Lower leg skin (tissue), 4 donors: ENCODE measurements at places on chromosomes 4 and X. TPM values are rescaled to one million over a fixed set of nuclear protein-coding genes. Genes with fewer than 3 reads are reported as not detected.

DNA sequence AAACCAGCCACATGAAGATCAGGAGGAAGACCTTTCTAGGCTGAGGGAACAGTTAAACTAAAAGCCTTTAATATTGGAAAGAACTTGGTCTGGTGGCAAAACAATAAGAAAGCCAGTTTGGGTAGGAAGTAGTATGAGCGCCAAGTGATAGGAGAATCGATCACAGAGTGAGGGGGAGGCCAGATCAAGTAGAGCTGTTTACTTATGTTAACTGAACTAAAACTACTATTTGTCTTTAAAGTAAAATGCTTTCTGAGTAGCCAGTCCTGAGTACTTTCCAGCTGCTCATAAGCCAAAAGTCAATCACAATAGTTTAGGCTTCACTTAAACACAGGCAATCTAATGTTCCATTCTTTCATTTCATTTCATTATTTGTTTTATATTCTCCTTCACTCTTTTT lies 62.8 kb upstream of the RPA4 start:
- DNase-seq, result no peak

TMSB15C gene
- 0.08 TPM for total RNA-seq

GRCh38 chr4:53608649-53609048 lies 17.4 kb upstream of the LNX1 start:
- DNase-seq, result no peak

HTR2C gene
- not detected for total RNA-seq

- DNase-seq, result no peak
Observed at GRCh38 chr4:81130569-81130968, 84.5 kb downstream of the PRKG2 start.

DNA sequence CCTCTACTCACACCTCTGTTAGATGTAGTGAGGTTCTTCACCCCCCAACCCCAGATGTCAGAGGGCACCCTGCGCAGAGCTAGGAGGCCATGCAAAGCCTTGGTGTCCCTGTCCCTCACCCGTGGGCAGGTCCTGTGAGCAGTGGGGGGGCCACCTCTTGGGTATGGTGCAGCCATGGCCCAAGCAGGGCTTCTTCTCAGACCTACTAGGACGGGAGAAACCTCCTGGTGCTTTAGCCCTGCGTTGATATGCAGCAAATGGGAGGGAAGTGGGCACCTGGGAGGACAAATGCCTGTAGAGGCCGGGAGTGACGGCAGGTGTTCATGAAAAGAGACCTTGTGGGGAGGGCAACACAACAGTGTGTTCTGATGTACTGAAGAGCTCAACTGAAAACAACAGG lies 38.5 kb upstream of the MSANTD1 start:
- peak; percentile 50 for DNase-seq

DNA sequence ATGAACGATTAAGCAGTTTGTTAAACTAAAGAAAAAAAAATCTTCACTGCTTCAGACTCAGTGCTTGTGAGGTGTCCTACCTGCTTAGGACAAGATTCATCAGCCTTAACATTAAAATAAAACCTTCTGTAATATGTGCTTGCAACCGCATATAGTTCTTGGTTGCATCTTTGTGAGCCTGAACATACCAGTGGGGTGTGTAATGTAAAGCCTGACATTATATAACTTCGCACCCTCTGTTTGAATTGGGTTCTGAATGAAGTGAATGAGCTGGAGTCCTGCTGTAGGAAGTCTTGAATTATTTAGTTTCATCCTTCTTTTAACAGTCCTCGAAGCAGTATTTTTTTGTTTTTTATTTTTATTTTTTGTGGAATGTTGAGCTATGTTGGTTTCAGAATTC lies 3.1 kb downstream of the KDM6A start:
- DNase-seq, result no peak
